ENCODE measurements at places on chromosomes 3 and 15. TPM values are rescaled to one million over a fixed set of nuclear protein-coding genes. Genes with fewer than 3 reads are reported as not detected.

DNA sequence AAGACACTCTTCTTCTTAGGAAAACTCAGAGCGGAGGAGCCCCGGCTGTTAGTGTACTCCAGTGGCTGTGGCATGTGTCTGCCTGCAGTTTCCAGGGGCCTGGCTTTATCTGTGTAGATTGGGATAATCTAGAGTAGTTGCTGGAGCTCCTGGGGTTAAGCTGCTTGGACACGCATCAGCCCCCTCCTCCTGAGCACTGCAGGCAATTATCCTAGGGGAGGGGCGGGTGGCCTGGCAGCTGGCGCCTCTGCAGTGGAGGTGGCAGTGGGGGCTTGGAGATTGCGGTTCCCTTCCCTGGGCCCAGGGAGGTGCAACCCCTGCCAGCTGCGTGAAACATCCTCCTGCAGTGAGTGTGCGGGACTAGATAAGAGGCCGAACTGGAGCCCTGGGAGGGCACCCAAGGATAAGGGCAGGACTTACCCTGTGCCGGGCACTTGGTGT, 68.2 kb downstream of the EFCAB12 start:
- H3K27me3 ChIP-seq, result no peaks in the 10 kb centered on the region
- no peaks in the 10 kb centered on the region for H3K36me3 ChIP-seq
- no peak overlapping the region for H3K4me3 ChIP-seq
- no peak for DNase-seq
- no peak overlapping the region for H3K27ac ChIP-seq

DNA sequence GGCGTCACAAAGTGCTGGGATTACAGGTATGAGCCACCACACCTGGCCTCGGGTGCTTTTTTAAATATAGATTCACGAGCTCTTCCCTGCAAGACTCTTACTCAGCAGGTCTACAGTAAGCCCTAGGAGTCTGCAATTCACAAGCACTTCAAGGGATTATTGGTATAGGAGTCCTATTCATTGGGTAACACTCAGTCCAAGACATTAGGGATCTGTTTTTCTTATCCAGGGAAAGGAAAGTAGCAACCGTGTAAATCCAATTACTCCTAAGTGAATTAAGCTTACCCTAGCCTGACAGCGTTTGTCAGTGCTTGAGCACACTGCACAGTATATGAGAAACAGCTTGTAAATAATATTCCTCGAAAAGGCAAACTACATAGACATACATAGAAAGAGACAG, 109.9 kb downstream of the SENP2 start:
- H3K4me3 ChIP-seq, result no peak overlapping the region
- H3K36me3 ChIP-seq, result no peaks in the 10 kb centered on the region
- no peaks in the 10 kb centered on the region for H3K4me1 ChIP-seq
- peaks cover under 1% of the 10 kb centered on the region for H3K27me3 ChIP-seq

DNA sequence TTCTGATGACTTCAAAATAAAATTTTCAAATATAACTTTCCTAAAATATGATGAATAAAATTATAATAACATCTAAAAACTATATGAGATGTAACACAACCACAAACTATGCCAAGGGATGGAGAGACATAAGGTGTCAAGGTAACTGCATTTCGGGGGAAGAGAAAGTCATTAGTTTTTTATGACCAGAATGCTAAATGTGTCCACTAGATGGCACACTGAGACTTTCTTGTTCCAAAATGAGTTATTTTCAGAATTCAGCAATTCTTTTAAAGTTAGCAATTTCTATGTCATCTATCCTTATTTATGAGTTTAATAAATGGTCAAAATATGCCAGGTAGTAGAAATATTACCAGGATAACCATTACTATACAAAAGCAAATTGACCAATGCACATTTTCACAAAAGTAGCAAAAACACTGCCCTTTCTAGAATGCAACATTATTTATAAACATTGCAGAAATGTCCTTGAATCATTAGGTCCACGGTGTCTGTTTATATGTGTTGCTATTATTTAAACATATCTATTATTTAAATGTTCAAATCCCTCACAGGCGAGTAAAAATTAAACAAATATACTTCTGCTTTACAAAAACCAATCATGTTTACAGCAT, 374.2 kb downstream of the PLCL2 start:
- H3K36me3 ChIP-seq, result no peaks in the 10 kb centered on the region
- H3K27ac ChIP-seq, result no peak overlapping the region
- DNase-seq, result no peak
- H3K4me3 ChIP-seq, result no peak overlapping the region

- H3K4me3 ChIP-seq, result no peak overlapping the region
- no peak overlapping the region for H3K27ac ChIP-seq
- no peaks in the 10 kb centered on the region for H3K4me1 ChIP-seq
- DNase-seq, result no peak
Observed at GRCh38 chr3:171194965-171195364, 168.4 kb upstream of the SLC2A2 start.

DNA sequence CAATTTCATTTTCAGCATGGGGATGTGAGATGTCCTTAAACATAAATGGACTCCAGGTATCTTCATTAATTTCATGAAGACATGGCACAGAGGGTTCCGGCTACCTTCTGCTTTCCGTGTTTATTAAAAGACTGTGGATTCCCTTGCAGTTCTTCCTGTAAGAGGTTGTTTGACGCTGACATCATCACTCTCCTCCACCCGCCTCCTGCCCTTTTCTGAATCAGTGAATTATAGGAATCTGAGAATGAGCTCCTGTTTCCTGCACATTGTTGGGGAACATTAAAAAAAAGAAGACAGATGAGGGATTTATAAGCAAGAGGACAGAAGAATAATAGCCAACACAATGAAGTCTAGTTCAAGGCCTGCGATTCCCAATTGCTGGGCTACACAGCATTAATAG, 191.3 kb downstream of the LPP start:
- DNase-seq, result no peak
- H3K4me3 ChIP-seq, result no peak overlapping the region
- no peak overlapping the region for H3K27ac ChIP-seq
- H3K36me3 ChIP-seq, result no peaks in the 10 kb centered on the region

DNA sequence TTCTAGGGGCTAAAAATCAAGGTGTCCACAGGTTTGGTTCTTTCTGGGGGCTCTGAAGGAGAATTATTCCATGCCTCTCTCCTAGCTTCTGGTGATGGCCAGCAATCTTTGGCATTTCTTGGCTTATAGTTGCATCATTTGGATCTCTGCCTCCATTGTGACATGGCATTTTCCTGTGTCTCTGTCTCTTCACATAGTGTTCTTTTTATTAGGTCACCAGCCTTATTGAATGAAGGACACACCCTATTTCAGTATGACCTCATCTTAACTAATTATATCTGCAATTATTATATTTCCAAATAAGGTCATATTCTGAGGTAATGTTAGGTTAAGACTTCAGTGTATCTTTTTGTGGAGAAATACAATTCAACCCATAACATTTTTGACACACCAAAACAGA, 3.2 kb upstream of the GBE1 start:
- no peaks in the 10 kb centered on the region for H3K36me3 ChIP-seq
- H3K4me1 ChIP-seq, result peaks cover 24% of the 10 kb centered on the region
- H3K27me3 ChIP-seq, result no peaks in the 10 kb centered on the region
- H3K27ac ChIP-seq, result no peak overlapping the region
- no peak for DNase-seq

GRCh38 chr3:66177026-66177425, 43.8 kb upstream of the SLC25A26 start:
- no peaks in the 10 kb centered on the region for H3K27me3 ChIP-seq
- H3K36me3 ChIP-seq, result no peaks in the 10 kb centered on the region
- DNase-seq, result no peak
- peaks cover 21% of the 10 kb centered on the region for H3K4me1 ChIP-seq

DNA sequence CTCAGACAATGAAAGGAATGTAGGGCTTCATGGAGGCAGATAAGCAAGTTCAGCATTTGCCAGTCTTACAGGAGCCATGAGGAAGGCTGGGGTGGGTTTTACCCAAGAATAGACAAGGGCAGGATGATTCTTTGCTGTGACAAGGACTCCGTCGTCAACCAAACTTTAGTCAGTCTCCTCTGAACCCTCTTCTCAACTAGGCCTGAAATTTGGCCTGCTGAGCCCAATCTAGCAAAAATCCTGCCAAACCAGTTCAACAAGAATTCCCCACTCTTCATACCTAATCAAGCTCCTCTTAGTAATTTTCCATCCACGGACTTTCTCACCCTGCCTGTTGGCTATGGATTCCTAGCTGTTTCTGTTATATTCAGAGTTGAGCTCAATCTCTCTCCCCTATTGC, 280.5 kb downstream of the TBL1XR1 start:
- H3K4me1 ChIP-seq, result peaks cover 11% of the 10 kb centered on the region
- H3K36me3 ChIP-seq, result no peaks in the 10 kb centered on the region
- H3K27me3 ChIP-seq, result no peaks in the 10 kb centered on the region
- DNase-seq, result no peak
- H3K27ac ChIP-seq, result no peak overlapping the region

- no peaks in the 10 kb centered on the region for H3K27me3 ChIP-seq
- peaks cover 32% of the 10 kb centered on the region for H3K36me3 ChIP-seq
- H3K4me3 ChIP-seq, result no peak overlapping the region
- H3K4me1 ChIP-seq, result peaks cover 68% of the 10 kb centered on the region
- H3K27ac ChIP-seq, result peak overlapping the region; percentile 59
Observed at GRCh38 chr15:64691896-64692565, 83.4 kb downstream of the RBPMS2 start.

DNA sequence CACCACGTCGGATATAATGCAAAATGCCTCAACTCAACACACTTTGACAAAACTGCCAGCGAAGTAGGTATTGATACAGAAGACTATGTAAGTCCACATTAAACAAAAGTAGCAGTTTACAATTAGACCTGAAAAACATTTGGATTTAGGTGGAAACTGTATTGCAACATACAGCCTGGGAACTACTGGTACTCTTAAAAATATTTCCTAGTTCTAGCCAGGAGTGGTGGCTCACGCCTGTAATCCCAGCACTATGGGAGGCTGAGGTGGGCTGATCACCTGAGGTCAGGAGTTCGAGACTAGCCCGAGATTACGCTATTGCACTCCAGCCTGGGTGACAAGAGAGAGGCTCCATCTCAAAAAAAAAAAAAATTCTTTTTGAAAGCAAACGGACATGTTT, 246.2 kb downstream of the ZBTB20 start:
- peak overlapping the region; percentile 20 for H3K27ac ChIP-seq
- no peaks in the 10 kb centered on the region for H3K36me3 ChIP-seq
- H3K4me3 ChIP-seq, result peak overlapping the region; percentile 60
- no peak for DNase-seq
- H3K4me1 ChIP-seq, result peaks cover 23% of the 10 kb centered on the region
- H3K27me3 ChIP-seq, result no peaks in the 10 kb centered on the region

GRCh38 chr3:58833491-58833890, 166.9 kb upstream of the FAM3D start:
- H3K27ac ChIP-seq, result no peak overlapping the region
- no peaks in the 10 kb centered on the region for H3K4me1 ChIP-seq
- no peak for DNase-seq
- no peaks in the 10 kb centered on the region for H3K36me3 ChIP-seq
- no peak overlapping the region for H3K4me3 ChIP-seq

GRCh38 chr15:100057281-100057680, 284.5 kb downstream of the ADAMTS17 start:
- no peak overlapping the region for H3K4me3 ChIP-seq
- no peak overlapping the region for H3K27ac ChIP-seq
- peaks cover 4% of the 10 kb centered on the region for H3K4me1 ChIP-seq
- DNase-seq, result no peak
- H3K36me3 ChIP-seq, result no peaks in the 10 kb centered on the region

GRCh38 chr15:76252249-76252648, 59.0 kb downstream of the ETFA start:
- no peak for DNase-seq
- no peaks in the 10 kb centered on the region for H3K36me3 ChIP-seq
- H3K4me1 ChIP-seq, result no peaks in the 10 kb centered on the region
- H3K27me3 ChIP-seq, result no peaks in the 10 kb centered on the region
- no peak overlapping the region for H3K27ac ChIP-seq

- H3K4me1 ChIP-seq, result no peaks in the 10 kb centered on the region
- no peak overlapping the region for H3K4me3 ChIP-seq
- H3K27me3 ChIP-seq, result no peaks in the 10 kb centered on the region
- H3K36me3 ChIP-seq, result no peaks in the 10 kb centered on the region
Observed at GRCh38 chr15:28987337-28987736, 101.6 kb downstream of the APBA2 start.

DNA sequence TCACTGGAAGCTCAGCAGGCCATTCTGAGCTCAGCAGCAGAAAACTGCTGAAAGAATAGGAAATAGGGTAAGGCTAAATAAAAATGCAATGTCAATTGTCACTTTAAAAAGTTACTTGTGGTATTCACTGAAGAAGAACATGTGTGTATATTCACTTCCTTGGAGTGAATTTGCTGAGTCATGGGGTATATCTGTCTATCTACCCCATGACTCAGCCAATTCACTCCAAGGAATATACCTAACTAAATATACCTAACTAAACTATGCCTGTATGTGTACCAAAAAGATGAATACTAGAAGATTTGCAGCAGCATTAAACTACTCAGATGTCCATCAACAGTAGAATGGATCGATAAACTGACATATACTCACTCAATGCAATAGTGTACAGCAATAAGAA, 69.5 kb upstream of the KCNAB1 start:
- DNase-seq, result no peak
- no peak overlapping the region for H3K4me3 ChIP-seq
- H3K36me3 ChIP-seq, result no peaks in the 10 kb centered on the region
- H3K27me3 ChIP-seq, result no peaks in the 10 kb centered on the region

DNA sequence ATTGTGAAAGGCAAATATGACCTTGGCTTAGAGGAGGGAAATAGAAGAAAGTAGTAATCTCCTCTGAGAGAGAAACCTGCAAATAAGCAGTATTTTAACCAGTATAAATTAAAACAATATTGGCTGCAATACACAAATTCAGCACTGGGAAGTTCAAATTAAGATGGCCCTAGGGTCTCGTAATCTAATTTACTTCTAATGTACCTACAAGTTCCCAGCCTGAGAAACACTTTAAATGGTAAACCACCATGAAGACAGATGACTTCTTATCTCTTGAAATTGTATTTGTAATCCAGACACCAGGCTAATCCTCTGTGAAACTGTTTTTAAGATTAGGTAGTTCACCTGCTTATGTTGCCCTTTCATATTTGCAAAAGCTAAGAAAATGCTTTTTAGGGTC, 199.7 kb downstream of the CADPS start:
- H3K4me3 ChIP-seq, result no peak overlapping the region
- no peak for DNase-seq
- no peaks in the 10 kb centered on the region for H3K36me3 ChIP-seq
- no peaks in the 10 kb centered on the region for H3K27me3 ChIP-seq
- H3K4me1 ChIP-seq, result no peaks in the 10 kb centered on the region

- no peaks in the 10 kb centered on the region for H3K27me3 ChIP-seq
- H3K4me1 ChIP-seq, result no peaks in the 10 kb centered on the region
- no peak overlapping the region for H3K4me3 ChIP-seq
- H3K36me3 ChIP-seq, result no peaks in the 10 kb centered on the region
- DNase-seq, result no peak
Observed at GRCh38 chr3:10883478-10884234, 67.6 kb downstream of the SLC6A11 start.

GRCh38 chr3:195007151-195007550, 263.8 kb downstream of the XXYLT1 start:
- no peak overlapping the region for H3K4me3 ChIP-seq
- H3K27ac ChIP-seq, result no peak overlapping the region
- H3K4me1 ChIP-seq, result no peaks in the 10 kb centered on the region
- H3K36me3 ChIP-seq, result no peaks in the 10 kb centered on the region
- no peak for DNase-seq

Gene BNIP2
- total RNA-seq, result 126 TPM

Gene IL17RE
- 11.9 TPM for total RNA-seq

Gene MESP2
- 1.8 TPM for total RNA-seq

Gene TMEM212
- not detected for total RNA-seq

Gene SECISBP2L
- 55.2 TPM for total RNA-seq

Gene RIOX2
- 24.8 TPM for total RNA-seq

Gene SIAH2
- total RNA-seq, result 36.2 TPM

Gene SEMA3G
- total RNA-seq, result 16.8 TPM

Gene GUCA1C
- total RNA-seq, result not detected

Gene PLA2G4D
- not detected for total RNA-seq

Gene RTP1
- total RNA-seq, result not detected

Gene SNAPC5
- total RNA-seq, result 30.3 TPM

Gene PLA2G4E
- not detected for total RNA-seq

Gene PLA1A
- total RNA-seq, result 20.8 TPM

Gene SAMD7
- not detected for total RNA-seq
